ENCODE measurements at places on chromosomes 4 and X.

GRCh38 chrX:12229986-12230385, 91.7 kb downstream of the FRMPD4 start:
- DNase-seq: no peak

GRCh38 chr4:92270908-92271307, 32.9 kb upstream of the GRID2 start:
- no peak for DNase-seq

GRCh38 chr4:134740290-134740689, 538.7 kb upstream of the PABPC4L start:
- no peak for DNase-seq

- no peak for DNase-seq
Observed at GRCh38 chr4:123830930-123831329, 434.3 kb downstream of the SPRY1 start.

DNA sequence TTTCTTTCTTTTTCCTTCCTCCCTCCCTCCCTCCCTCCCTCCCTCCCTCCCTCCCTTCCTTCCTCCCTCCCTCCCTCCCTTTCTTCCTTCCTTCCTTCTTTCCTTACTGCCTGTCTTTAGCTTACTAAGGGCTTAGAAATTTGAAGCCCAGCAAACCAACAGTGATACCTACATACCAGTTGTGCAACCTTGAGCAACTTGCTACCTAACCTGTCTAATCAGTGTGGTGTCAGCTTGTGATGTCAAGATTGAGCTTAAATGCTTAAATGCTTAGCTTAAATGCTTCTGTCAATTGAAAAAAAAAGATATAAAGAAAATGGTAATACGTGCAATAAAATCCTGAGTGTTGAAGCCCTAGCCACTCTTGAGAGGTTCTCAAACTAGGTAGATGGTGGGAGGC, 728.6 kb downstream of the TRIML1 start:
- no peak for DNase-seq

DNA sequence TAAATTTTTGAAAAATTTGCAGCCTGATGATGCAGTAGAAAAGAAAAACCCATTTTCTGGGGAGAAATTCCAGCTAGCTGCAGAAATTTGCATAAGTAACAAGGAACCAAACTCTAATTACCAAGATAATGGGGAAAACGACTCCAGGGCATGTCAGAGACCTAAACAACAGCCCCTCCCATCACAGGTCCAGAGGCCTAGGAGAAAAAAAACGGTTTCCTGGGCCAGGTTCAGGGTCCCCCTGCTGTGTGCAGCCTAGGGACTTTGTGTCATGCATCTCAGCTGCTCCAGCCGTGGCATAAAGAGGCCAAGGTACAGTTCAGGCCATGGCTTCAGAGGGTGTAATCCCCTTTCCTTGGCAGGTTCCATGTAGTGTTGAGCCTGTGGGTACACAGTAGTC, 733.7 kb upstream of the CT83 start:
- no peak for DNase-seq

GRCh38 chr4:174460684-174461083, 61.6 kb downstream of the HPGD start:
- no peak for DNase-seq

- no peak for DNase-seq
Observed at GRCh38 chr4:114226968-114227760, 247.7 kb upstream of the ARSJ start.

GRCh38 chr4:134499074-134499473, 297.5 kb upstream of the PABPC4L start:
- DNase-seq: no peak

DNA sequence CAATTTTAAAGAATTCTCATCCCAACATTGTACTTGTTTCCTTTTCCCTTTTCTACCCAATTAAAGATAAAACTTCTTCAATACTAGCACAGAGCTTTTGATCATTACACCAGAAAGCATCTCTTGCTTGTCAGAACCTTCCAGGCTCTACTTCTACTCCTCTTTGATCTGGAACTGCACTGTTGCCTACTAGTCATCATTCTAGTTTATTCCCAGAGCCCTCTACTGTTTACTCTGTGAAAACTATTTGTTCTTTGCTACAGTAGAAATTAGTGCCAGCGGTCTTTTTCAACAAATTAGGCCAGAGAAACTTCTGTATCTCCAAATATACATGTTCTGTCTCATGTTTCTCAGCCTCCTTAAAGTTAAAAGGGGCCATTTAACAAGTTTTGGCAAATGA, 46.8 kb upstream of the TMPRSS11F start:
- no peak for DNase-seq

DNA sequence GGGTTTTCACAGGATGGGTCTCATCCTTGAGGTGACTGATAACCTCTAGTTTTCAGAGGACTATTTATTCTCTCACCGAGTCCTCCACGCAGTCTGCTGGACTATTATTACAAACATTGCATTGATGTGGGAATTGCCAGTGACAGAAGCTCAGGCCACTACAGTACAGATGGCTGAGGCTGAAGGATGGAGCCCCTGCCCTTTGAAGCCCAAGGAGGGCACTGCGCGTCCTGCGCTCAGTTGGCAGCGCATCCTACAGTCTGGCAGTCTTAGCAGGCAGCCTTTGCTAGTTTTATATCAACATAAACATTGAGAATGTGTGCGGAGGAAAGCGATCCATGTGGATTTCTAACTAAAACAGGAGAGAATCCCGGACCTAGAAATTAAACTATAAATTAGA, 1.5 kb upstream of the RELL1 start:
- DNase-seq: no peak

GRCh38 chr4:53026233-53026632, 164.1 kb downstream of the RASL11B start:
- no peak for DNase-seq

- no peak for DNase-seq
Observed at GRCh38 chr4:169305651-169306050, 34.9 kb upstream of the SH3RF1 start.

DNA sequence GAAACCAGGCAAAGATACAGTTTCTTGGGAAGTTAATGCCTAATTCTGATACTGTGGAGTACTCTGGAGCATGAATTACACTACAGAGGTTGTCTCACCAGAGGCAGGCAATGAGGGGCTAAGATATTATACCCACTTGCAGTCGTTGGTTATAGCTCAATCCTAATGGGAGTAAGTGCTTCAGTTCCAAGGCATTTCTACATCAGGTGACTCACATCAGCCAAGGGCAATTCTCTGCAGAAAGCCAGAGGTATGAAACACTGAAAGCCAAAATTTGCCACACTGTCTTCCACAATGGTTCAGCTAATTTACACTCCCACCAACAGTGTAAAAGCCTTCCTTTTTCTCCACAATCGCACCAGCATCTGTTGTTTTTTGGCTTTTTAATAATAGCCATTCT, 174.0 kb upstream of the IL15 start:
- no peak for DNase-seq

DNA sequence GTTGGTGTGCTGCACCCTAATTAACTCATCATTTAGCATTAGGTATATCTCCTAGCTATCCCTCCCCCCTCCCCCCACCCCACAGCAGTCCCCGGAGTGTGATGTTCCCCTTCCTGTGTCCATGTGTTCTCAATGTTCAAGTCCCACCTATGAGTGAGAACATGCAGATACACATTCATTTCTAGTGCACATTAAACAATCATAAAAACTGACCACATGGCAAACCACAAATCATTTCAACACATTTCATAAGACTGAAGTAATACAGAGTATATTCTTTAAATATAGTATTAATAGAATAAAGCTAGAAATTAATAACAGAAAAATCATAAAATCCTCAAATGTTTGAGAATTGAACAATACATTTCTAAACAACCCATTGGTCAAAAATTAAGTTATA, 34.1 kb downstream of the PRKG2 start:
- no peak for DNase-seq

GRCh38 chrX:120380699-120381098, 18.8 kb downstream of the ATP1B4 start:
- DNase-seq: no peak

DNA sequence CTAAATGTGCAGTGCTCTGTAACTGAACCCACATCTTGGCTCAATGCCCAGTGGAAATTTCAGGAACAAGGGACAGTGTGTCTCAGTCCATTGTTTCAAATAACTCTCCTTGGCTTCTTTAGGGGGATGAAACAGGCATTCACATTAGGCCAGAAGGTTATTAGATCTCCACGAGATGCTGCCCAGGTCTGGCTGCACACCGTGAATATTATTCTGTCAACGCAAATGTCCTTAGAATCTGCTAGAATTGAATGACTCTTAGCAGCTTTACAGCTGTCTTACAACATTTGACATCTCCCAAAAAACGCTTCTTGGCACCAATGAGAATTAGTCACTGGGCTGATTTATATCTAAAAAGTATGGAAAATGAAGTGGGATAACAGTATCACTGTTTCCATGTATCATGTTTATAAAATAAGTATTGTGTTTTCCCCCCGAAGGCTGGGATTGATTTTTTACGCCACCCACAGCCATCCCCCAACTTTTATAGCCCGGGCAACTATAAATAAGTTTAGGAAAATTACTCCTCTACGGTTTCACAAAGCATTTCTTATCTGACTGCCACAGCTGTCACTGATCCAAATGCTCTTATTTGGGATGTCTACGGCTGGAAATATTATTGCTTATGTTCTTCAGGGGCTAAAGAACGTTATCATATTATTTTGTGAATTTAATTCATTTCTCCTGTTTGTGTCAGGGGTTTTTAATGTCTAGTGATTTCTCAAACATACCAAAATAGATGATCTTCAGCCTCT, 559.7 kb upstream of the FAT1 start:
- no peak for DNase-seq

DNA sequence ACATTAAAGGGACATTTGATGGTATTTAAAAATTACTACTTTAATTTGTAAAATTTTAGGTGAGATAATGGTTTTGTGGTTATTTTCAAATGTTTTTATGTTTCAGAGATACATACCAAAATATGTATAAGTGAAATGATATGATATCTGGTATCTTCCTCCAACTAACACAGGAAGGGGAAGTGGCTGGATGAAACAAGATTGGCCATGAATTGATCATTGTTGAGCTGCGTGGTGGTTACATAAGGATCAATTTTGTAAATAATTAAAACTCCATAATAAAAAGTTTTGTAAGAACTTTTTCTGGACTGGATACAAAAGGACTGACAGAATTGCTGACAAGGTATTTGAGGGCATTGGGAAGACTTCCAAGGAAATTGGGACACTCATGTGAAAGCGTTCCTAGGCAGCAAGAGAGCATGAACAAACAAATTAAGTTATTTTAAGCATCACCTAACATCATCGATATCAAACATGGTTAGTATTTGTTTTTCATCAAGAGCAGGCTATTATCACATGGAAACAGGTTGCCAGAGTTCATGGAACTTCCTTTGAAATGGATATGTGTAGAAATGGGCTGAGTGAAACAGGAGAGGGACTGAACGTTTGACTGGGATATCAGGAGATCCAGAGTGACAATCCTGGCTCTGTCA, 4.4 kb upstream of the PGM2 start:
- DNase-seq: no peak

DNA sequence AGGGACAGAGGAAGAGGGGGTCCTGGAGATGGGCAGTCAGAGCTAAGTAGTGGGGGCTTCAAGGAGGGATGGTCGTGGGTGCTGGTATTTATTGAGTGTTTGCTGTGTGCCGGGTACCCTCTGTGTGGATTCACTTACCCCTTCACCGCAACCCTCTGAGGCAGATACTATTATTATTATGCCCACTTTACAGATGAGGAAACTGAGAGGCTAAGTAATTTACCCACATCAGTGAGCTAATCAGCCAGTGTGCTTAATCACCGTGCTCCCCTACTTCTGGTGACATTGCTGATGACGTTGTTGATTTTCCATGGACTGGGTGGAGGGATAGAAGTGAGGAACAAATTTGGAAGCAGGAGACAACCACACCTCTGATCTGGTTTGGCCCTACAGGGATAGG, 4.1 kb upstream of the KIAA0232 start:
- no peak for DNase-seq

DNA sequence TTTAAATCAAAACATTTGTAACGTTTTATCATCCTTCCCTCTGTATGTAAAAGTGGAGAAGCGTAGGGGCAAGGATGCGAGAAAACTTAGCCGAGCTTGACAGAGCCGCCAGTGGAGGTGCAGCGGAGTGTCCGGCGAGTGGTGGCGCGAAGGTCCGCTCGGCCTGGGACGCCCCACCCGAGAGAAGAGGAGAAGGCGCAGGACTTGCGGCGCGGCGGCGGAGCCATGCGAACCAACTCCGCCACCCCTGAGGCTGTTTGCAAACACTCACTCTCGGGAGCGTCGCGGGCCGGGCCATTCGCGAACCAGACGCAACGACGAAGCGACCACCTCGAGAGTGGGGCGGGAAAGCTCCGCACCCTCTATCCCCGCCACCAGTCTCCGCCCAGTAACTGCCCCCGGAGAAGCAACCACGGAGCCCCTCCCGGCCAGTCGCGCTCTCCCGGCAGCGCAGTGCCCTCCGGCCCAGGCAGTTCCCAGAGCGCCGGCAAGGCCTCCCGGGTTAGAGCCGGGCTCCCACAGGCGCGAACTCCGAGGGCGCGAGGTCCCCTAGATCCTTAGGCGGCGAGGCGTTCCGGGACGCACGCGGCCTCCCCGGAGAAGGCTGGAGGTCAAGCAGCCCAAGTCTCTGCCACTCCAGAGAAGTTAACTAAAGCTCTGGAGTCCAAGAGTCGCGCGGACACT, 2.3 kb upstream of the MAB21L2 start:
- DNase-seq: no peak

GRCh38 chrX:9557091-9557490, 92.2 kb downstream of the TBL1X start:
- DNase-seq: peak; percentile 13

DNA sequence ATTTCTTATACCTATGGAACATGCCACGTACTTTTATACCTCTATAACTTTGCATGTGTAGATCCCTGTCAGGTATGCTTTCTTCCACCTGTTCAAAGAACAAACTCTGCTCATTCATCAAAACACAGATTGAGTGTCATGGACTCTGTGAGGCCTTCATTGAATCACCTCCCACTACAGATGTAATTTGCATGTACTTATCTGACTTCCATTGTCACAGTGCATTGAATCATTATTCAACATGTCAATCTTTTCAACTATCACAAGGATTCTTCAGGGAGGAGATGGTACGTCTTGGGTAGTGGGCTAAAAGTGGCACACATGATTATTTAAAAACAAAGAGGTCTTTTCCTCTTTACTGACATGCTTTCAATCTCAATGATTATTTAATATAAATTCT, 24.1 kb downstream of the SPOCK3 start:
- no peak for DNase-seq

DNA sequence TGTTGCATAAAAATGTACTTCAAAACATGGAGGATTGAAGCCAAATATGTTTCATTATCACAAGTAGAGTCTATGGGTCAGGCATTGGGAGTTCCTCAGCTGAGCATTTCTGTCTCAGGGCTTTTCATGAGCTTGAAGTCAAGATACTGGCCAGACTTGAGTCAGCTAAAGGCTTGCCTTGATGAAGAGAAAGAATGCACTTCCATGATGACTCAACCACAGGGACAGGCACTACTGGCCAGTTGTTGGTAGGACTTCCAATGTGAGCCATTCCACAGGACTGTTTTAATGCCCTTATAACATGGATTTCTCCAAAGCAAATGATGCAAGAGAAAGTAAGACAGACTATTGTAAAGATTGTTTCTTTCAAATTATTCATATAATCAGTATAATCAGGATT, 895.6 kb downstream of the RAB28 start:
- no peak for DNase-seq

All from inflammatory macrophage treated with lipopolysaccharide for 4 hours (primary cell).